ENCODE measurements at places on chromosomes 5 and 9.

DNA sequence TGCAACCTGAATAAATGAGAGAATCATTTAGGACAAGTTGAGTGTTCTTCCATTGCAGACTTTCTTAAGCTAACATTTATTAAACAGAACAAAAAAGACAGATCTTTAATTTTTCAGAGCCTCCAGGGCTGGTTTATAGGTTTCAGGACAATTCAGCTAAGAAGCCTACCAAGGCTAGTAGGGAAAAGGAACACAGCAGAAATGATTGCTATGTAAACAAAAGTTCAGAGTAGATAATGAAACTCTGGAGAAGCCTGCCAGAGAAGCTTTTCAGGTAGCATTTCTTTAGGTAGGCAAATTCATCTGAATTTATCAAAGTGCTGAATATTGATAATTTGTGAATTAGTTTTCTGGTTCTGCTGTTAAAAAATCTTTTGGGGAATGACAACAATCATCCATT lies 264.2 kb downstream of the DEPDC1B start:
- no peaks in the 10 kb centered on the region for H3K36me3 ChIP-seq
- H3K27me3 ChIP-seq: no peaks in the 10 kb centered on the region
- no peak for DNase-seq
- H3K27ac ChIP-seq: no peak overlapping the region
- no peaks in the 10 kb centered on the region for H3K4me1 ChIP-seq

DNA sequence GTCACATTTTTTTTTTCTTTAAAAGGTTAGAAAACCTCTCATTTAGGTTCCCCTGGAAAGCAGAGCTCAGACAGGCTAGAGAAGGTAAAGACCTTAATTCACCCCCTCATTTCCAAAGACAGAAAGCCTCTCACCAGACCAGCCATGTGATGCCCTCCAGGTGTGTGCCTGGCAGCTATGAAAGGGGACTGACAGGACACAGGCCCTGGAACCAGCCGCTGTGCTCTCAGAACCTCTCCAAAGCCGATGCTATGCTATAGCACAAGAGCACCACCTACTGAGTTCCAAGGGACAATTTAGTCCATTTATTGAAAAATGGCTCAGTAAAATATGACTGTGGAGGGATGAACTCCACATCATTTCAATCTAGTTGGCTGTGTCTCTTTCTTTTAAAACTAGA lies 48.8 kb downstream of the FANCC start:
- peaks cover 27% of the 10 kb centered on the region for H3K4me1 ChIP-seq
- H3K36me3 ChIP-seq: no peaks in the 10 kb centered on the region
- H3K27me3 ChIP-seq: no peaks in the 10 kb centered on the region
- DNase-seq: no peak
- no peak overlapping the region for H3K4me3 ChIP-seq

DNA sequence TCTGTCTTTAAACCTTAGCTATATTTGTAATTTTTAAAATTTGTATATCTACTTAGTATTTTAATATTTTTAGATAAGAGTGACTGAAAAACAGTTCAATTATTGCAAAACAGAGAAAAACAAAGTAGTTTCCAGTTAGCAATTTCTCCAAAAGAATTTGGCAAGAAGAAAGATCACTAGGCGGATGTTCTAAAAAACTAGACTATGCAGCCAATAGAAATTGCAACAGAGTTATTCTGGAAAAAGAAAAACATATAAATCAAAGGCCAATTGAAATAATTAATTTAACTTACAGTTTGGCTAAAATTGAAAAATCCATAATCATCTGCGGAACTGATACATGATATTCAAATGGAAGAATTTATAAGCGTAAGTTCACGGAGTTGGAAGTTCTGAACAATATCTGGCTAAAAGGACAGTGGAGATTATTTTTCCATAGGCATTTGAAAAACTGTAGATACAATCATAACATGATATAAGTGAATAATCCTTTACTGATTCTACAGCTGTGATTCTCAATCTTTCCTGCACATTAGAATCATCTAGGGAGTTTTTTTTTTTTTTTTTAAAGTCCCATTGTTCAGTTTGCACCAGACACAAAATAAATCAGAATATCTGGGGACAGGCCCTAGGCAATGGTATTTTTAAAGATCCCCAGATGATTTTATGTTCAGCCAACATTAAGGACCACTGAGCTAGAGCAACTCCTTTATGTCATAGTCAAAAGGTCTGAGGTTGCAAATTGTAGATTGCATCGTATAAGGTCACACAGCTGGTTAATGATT lies 605.1 kb upstream of the DAB2 start:
- H3K36me3 ChIP-seq: no peaks in the 10 kb centered on the region
- no peak overlapping the region for H3K27ac ChIP-seq
- no peak for DNase-seq
- H3K4me1 ChIP-seq: peaks cover 8% of the 10 kb centered on the region
- H3K4me3 ChIP-seq: no peak overlapping the region

DNA sequence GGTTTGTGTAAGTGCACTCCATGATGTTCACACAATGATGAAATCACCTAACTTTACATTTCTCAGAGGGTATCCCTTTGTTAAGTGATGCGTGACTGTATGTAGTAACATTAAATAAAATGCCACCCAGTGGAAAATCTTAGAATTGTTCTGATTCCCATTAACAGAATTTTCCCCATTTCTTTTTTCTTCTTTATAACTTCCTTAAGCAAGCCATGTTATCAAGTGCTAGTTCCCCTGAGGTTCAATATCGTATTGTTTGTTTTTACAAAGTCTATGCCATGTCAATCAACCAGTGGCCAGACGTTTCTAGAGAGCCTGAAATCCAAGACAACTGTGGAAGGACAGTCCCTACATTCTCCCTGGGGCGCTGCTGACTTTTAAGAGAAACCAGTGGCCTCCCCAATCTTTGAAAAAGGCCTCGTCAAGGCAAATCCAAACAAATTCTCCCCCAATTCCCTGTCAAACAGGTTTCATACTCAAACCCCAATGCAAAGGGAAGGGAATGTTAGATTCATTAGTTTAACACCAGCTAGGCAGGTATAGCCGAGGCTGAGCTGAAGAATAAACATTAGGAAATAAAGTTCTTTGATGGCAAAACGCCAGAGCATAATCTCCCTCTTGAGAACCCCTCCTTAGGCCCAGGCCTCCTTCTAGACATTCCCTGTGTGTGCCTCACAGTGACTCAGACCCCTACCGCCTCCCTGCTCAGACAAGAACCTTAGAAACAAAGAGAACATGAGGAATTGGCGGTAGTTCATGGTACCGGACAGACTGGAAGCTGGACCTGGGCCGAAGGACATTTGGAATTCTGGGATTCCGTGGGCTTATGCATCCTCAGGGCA lies 198.7 kb downstream of the GNA14 start:
- no peak overlapping the region for H3K27ac ChIP-seq
- no peak for DNase-seq
- no peak overlapping the region for H3K4me3 ChIP-seq
- H3K27me3 ChIP-seq: no peaks in the 10 kb centered on the region
- H3K36me3 ChIP-seq: no peaks in the 10 kb centered on the region

DNA sequence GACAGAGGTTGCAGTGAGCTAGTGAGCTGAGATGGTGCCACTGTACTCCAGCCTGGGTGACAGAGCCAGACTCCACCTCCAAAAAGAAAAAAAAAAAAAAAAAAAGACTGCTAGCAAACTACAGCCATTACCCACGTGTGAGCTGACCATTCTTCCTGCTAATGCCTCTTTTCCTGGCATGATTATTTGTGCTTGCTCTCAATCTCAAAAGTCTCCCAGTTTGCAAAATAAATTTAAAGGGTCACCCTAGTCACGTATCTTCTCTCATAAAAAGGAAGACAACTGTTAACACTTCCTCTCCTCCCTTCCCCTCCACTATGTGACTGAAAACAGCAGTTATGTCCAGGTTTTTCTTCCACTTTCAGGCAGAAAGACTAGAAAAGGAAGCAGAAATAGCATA lies 37.2 kb downstream of the TRIM36 start:
- no peaks in the 10 kb centered on the region for H3K36me3 ChIP-seq
- no peaks in the 10 kb centered on the region for H3K4me1 ChIP-seq
- no peak for DNase-seq
- H3K4me3 ChIP-seq: no peak overlapping the region
- no peak overlapping the region for H3K27ac ChIP-seq

GRCh38 chr5:34507933-34508332 lies 148.2 kb upstream of the RAI14 start:
- H3K4me1 ChIP-seq: no peaks in the 10 kb centered on the region
- H3K27ac ChIP-seq: no peak overlapping the region
- peaks cover 36% of the 10 kb centered on the region for H3K27me3 ChIP-seq
- no peak overlapping the region for H3K4me3 ChIP-seq
- H3K36me3 ChIP-seq: no peaks in the 10 kb centered on the region

DNA sequence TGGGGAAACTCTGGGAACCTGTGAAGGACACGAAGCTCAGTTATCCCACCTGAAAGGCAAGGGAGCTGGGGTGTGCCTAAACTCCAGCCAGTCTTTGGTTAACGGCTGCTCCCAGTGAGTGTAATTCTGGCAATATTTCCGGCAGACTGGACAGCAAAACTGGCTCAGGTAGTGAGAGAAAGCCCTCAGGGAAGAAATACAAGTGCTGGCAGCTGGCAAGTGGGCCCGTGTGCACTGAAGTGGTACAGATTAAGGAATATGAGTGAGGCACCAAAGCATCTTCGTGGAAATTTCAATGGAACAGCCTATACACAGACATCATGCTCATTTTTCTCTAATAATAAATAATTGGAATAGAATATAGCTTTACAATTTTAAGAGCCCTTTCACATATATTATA lies 56.2 kb downstream of the ABHD17B start:
- DNase-seq: no peak
- peaks cover 6% of the 10 kb centered on the region for H3K36me3 ChIP-seq
- H3K4me3 ChIP-seq: no peak overlapping the region

DNA sequence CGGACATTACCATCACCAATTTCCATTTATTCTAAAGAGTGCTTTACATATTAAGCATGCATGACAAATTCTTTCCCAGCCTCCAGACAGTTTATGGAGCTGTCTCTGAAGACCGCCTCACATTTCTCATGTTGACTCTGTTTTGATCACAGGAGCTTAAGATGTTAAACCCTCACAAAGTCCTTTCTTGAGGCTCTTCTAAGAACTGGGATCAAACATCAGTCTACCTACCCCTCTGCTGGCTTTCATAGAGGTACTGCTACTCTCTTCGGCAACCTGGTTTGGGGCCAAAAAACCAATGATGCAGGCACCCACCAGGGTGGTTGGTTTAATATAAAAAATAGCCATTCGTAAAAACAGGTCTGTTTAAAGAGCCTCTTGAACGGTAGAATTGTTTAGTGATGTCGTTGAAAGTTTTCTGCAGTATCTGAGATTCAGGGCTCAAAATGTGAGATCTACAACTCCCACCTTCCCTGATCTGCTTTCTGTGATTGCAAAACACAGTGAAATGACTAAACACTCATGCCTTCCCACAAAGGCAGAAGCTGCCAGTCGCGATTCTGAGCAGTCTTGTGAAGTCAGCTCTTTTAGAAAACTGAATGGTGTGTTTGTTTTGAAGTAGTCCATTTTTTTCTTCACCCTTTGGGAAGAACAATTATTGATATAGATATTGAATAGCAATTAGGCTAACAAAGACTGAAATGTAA lies 3.5 kb downstream of the RXFP3 start:
- H3K4me1 ChIP-seq: no peaks in the 10 kb centered on the region
- no peaks in the 10 kb centered on the region for H3K36me3 ChIP-seq
- DNase-seq: no peak

DNA sequence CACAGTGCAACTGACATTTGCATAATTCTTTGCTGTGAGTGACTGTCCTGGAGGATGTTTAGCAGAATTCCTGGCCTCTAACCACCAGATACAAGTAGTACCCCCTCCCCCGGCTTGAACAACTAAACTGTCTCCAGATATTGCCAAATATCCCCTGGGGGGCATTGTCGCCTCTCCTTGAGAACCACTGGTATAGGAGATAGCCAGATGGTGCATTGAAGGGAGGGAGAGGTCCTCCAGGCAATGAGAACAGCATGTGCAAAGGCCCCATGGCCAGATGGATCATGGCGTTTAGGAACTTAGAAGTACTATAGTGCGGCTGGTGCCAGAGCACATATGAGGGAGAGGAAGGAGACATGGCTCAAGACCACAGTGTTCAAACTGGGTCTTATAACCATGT lies 18.9 kb upstream of the ORM1 start:
- peaks cover 2% of the 10 kb centered on the region for H3K4me1 ChIP-seq
- H3K36me3 ChIP-seq: no peaks in the 10 kb centered on the region
- no peak overlapping the region for H3K27ac ChIP-seq
- no peaks in the 10 kb centered on the region for H3K27me3 ChIP-seq

GRCh38 chr9:114723931-114724330 lies 41.9 kb upstream of the TEX48 start:
- no peak overlapping the region for H3K4me3 ChIP-seq
- peaks cover 11% of the 10 kb centered on the region for H3K36me3 ChIP-seq
- peaks cover 7% of the 10 kb centered on the region for H3K27me3 ChIP-seq
- H3K27ac ChIP-seq: no peak overlapping the region

- H3K4me3 ChIP-seq: no peak overlapping the region
- no peak overlapping the region for H3K27ac ChIP-seq
- no peaks in the 10 kb centered on the region for H3K27me3 ChIP-seq
- DNase-seq: no peak
- no peaks in the 10 kb centered on the region for H3K36me3 ChIP-seq
- peaks cover 3% of the 10 kb centered on the region for H3K4me1 ChIP-seq
These were observed 48.1 kb downstream of the VAV2 start for GRCh38 chr9:133943781-133944745.

DNA sequence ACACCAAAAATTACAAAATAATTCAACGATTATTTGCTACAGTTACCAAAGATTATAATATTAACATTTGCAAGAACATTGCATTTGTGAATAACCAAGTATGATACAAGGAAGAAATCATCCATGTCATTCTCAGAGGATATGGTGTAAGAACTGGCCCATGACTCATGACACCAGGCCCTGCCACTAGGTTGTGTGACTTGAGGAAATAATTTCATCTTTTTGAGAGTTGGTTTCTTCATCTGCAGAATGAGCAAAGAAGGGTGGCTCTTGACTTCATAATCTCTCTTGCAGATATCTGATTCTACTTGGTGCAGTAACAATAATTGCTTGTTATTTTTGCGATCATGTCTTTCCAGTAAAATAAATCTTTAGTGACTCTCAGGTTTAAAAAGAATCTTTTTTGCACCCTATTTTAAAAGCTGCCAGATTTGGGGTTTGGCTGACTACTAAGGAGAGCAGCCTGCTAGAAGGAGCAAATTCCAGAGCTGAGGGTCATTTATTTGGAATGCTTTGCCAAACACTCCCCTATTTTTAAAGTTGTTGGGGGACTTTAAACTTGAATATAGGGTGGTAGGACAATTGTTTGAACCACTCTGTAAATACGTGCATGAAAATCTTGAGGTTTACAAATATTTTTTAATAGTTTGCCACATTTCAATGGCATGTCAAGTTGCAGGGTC lies 23.5 kb downstream of the ITGA1 start:
- H3K4me3 ChIP-seq: no peak overlapping the region
- H3K27me3 ChIP-seq: no peaks in the 10 kb centered on the region
- no peak for DNase-seq
- peaks cover 12% of the 10 kb centered on the region for H3K4me1 ChIP-seq

GRCh38 chr5:150700246-150700593 lies 642 bp downstream of the RBM22 start:
- H3K27me3 ChIP-seq: no peaks in the 10 kb centered on the region
- no peak for DNase-seq
- H3K27ac ChIP-seq: no peak overlapping the region
- peaks cover 4% of the 10 kb centered on the region for H3K4me1 ChIP-seq
- H3K36me3 ChIP-seq: peaks cover 25% of the 10 kb centered on the region
- H3K4me3 ChIP-seq: no peak overlapping the region

All from activated naive CD8-positive, alpha-beta T cell treated with anti-CD3 and anti-CD28 coated beads, Interleukin-2, amount 50 U/mL, for 24 hours (primary cell).